ENCODE measurements at places on chromosomes 7 and 10.
A peak's percentile ranks its signal among the peaks of the same experiment; 100 is the strongest.

- no peak for DNase-seq
Measured at GRCh38 chr10:104143829-104144228, 21.9 kb downstream of the SFR1 start.

DNA sequence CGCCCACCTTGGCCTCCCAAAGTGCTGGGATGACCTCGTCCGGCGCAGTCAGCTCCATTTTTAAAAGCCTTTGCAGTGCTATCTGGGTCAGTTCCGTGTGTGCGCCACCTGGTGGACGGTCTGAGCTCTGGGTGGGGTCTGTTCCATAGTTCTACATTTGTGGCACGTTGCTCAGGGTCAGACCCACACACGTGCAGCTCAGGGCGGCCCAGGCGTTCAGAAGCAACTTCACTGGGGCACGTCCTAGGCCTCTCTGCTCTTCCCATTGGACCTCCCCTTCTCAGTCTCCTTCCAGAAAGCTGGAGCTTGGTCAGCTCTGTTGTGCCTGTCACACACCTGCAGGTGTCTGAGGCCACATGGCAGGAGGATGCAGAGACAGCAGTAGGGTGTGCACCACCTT is 137.9 kb downstream of the DNAJB6 start:
- peak; percentile 12 for DNase-seq

- no peak for DNase-seq
Measured at GRCh38 chr7:5232874-5233273, 42.8 kb downstream of the WIPI2 start.

GRCh38 chr10:70588255-70588654 is 14.3 kb downstream of the PRF1 start:
- DNase-seq, result no peak

DNA sequence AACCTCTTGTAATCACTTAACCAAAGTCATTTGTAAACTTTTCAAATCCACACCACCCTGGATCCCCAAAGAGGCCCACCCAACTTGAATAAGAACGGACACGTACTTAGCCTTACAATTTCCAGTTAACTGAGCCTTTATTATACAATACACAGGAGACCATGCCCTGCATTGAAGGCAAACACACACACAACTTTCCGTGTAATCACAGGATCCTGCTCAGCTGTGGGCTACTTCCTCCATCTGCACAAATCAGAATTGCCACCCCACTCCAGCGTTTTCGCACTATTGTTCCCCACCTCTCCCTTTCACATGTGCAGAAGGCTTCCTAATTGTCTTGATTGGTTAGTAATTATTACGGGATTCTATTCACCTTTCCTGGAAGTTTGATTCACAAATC is 12.1 kb upstream of the PODXL start:
- DNase-seq, result no peak

DNA sequence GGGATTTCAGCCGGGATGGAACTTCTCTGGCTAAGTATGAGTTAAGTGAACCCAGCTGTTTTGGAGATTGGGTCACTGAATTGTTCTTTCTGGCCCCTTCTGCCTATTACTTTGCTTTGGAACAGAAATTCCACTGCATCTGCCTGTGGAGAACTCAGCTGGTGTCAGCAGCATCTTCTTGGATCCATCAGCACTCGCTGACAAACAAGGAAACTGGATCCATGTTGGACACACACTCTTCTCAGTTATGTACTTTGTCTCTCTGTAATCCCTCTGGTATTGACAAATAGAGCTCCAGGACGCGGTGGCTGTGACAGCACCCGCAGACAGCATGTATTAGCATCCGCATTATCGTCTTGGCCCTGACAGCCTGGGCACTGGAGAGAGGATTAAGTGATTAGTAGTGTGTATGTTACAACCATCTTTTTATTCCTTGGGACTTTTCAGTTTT is 73.0 kb upstream of the BMPER start:
- peak; percentile 39 for DNase-seq

DNA sequence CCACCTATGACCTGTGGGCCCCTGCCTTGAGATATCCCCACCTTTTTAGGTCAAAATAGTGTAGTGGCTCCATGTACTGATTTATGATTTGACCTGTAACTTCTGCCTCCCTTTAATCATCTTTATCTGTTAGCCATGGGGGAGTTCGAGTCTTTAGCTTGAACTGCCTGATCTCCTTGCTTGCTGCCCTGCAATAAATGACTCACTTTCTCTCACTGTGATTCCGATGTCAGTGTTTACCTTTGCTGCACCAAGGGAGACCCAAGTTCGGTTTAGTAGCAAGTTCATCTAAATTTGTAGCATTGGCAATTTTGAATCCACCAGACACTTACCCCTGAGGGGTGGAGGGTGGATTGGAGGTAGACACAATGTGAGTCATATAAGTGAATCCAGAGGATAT is 814.6 kb upstream of the AUTS2 start:
- DNase-seq, result no peak

DNA sequence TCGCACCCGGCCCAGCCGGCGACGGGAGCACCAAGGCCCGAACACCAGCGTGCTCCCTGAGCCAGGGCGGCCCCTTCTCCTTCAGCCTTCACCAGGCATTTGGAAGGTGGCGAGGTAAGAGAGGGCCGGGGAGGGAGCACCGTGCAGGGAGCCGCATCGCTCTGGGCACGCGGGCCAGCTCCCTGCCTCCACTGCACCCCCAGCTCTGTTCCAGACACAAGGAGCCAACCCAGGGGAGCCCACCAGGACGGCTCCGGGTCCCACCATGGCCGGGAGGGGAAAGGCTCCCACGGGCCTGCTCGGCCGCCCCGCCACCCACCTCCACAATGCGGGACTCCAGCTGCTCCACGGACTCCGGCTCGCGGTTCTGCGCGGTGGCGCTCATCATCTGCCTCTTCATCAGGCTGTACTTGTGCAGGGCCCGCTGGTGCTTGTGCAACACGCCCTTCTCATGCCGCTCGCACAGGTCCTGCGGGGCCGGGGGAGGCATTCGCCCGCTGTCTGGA is 15.1 kb downstream of the NUDT1 start:
- no peak for DNase-seq

DNA sequence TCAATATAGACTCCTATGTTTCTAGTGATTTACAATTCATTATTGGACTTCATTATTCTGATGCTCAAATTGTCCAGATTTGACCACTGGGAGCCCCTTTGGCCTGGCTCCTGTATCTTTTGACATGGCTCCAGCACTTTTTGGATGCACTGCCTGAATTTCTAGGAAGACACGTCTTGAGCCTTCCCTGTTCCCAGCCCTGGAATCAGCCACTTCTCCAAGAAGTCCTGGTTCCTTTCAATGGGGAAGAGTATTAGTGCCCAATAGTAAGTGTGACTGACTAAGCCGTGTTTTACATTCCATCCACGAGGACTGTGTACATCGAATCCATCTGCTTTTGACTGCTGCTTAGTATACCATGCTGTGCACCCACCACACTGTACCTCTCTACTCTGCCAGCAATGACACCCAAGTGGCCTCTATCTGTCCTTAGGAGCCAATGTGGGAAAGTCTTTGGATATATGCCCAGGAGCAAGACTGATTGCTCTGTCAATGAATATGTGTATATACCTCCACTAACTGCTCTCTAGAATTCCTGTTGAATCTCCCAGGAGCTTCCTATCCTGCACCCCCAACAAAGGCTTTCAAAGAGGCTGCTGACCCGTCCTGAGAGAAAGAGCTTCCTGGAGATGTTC is 23.2 kb upstream of the NPFFR1 start:
- DNase-seq, result no peak
